ENCODE measurements at places on chromosomes 6 and 20.

DNA sequence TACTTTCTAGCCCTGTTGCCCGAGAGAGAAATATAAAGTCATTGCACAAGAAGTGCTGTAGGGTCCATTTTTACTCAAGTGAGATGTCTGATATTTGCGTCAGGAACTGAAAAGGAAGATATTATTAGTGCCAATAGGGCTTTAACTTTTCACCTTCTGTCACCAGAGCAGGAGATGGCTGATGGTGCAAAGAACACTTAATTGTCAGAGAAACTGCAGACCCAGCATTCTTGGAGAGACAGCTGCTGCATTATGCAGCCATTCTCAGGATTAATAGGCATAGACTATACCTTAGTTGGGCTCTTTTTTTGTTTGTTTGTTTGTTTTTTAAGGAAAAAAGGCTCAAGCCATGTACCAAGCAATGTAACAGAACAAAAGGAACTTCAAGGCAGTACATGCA, 179.4 kb downstream of the RPS12 start:
- no peak for DNase-seq

GRCh38 chr20:60999250-60999649, 252.8 kb upstream of the CDH4 start:
- no peak for DNase-seq

DNA sequence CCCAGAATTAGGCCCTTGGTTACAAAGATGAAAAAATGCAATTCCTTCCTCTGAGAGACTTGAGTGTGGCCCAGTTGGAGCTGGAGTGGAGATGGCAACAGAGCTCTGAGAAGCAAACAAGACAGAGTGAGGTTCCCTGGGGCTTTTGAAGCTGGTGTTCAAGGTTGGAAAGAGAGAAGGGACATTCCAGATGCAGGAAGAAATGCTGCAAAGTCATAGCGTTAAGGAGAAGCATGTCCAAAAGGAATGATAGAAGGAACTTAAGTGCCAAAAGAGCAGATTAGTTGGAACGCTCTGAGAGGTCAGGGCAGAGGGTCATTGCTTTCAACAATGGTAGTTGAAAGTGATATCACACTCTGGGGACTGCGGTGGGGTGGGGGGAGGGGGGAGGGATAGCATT, 251.8 kb downstream of the TBC1D7 start:
- no peak for DNase-seq

DNA sequence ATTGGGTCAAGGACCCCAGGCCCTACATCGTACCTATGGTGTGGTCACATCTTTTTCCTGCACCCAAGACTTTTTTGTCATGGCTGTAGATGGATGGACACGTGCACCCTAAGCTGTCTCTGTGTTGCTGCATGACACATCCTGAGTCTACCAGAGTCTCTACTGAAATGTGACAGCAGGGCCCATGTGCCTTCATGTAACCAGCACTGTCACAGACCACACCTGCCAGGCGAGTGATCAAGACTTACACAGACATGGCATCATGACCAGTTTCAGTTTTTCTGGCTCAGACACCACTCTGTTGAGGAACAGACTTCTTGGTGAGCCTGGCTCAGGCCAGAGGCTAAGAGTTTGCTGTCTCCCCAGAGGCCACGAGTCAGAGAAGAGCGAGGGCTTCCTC, 7.6 kb downstream of the PRND start:
- no peak for DNase-seq

DNA sequence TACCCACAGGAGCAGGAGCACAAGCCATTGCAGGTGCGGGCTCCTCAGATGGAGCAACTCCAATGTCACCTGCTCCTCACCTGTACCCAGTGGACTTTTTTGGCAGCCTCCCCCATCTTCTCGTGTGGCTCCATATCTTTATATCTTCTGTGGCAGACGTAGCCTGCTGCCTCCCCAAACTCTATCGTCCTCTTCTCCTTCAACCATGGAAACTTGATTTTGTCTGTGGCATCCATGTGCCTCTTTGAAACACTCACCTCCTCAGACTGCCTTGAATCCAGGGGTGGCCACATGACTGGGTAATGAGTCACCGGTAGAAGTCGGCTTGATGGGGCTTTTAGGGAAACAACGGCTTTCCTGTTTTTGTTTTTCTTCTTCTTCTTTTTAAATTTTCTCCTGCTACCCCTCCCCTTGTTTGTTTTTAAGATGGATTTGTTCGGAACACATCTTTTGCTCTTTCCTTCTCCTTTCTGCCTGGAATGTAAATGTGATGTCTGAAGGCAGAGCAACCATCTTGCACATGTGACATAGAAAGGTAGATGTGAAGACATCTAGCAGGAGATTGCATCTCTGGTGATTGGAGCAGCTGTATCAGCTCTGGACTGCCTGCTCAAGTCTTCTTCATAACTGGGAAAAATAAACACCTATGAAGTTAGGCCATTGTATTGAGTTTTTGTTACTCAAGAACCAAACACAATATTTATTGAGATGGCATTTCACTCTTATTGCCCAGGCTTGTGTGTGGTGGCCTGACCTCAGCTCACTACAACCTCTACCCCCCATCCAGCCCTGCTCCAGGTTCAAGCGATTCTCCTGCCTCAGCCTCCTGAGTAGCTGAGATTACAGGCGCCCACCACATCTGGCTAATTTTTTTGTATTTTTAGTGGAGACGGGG, 69.9 kb upstream of the DDR1 start:
- peak; percentile 67 for DNase-seq

DNA sequence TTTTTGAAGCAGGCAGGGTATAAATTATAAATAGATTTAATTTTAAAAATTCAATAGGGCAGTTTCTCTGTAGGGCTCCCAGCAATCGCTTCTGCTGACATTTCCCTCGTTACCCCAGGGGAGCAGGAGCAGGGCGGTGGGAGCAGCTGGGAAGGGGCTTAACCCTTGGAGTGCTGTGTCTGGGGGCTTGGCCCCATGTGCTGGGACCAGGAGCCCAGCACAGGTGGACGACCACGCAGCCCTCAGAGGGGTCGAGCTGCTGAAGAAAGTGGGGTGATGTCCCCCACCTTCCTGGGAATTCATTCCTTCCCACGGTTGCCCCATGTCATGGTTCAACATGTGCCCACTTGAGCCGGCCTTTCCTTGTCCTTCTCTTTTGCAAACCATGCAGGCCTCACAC, 67.5 kb upstream of the STX16 start:
- no peak for DNase-seq
